Activated T-helper 1 cell treated with anti-CD3 and anti-CD28 coated beads, Interleukin-12 subunit alpha, Interleukin-12 subunit beta, Interleukin-2, Interleukin-4 antibody, amounts not matched to agents 30 ng/mL and 10 ng/mL and 1 ng/mL, durations not matched to agents 14 hours and 24 hours and 36 hours (primary cell): ENCODE measurements at places on chromosomes 6 and 20.

DNA sequence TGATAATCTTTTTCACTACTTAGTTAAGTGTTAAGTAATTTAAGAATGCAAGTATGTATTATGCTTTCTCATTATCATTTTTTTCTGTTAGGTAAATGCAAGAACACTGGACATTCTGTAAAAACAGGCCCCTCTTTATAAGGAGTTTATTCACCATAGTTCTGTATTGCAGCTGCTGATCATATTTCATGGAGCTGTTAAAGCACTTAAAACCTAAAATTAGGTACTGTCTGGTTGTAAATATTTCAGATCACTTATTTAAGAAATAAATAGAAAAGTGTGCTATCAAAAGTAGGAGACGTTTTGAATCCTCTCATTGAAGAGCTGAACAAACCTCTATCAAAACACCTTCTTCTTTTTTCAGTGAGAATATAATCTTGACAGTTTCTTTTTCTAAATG is 3.9 kb downstream of the EYA4 start:
- H3K36me3 ChIP-seq, result no peaks in the 10 kb centered on the region
- H3K27me3 ChIP-seq, result peaks cover 53% of the 10 kb centered on the region
- DNase-seq, result no peak
- H3K4me1 ChIP-seq, result no peaks in the 10 kb centered on the region
- H3K4me3 ChIP-seq, result no peak overlapping the region

GRCh38 chr20:32775336-32775991 is 13.3 kb downstream of the DNMT3B start:
- H3K4me1 ChIP-seq, result peaks cover 30% of the 10 kb centered on the region
- H3K27ac ChIP-seq, result no peak overlapping the region
- DNase-seq, result no peak
- no peaks in the 10 kb centered on the region for H3K27me3 ChIP-seq

DNA sequence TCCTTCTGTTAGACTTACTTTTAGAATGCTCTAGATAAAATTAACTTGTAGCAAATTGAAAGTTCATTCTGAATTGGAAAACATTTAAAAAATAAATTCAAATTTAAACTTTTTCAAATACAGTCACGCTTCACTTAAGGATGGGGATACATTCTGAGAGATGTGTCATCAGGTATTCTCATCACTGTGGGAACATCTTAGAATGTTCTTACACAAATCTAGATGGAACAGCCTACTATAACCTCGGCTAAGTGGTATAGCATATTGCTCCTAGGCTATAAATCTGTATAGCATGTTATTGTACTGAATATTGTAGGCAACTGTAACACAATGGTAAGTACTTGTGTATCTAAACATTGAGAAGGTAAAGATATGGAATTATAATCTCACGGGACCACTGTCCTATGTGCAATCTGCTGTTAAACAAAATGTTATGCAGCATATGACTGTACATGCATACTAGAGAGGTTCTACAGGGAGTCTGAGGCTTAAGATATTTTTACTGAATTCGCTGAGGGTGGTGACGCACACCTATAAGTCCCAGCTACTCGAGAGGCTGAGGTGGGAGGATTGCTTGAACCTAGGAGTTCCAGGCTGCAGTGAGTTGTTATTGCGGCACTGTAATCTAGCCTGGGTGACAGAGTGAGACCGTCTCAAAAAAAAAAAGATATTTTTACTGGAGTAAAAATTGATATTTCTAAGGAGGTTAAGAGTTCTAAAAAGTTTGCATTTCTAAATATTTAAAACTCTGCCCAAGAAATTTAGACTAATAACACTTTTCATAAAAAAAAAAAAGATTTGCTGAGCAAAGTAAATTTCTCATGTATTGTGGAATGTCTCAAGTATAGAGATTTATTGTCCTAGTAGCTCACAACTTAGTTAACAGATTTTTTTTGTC is 87.3 kb upstream of the TULP1 start:
- no peak for DNase-seq
- peaks cover 27% of the 10 kb centered on the region for H3K36me3 ChIP-seq
- H3K4me3 ChIP-seq, result peak overlapping the region; percentile 68
- H3K27ac ChIP-seq, result peak overlapping the region; percentile 78

GRCh38 chr6:112114577-112115223 is 27.3 kb downstream of the FAM229B start:
- H3K4me1 ChIP-seq, result peaks cover 21% of the 10 kb centered on the region
- H3K27me3 ChIP-seq, result peaks cover 11% of the 10 kb centered on the region
- H3K36me3 ChIP-seq, result no peaks in the 10 kb centered on the region

- peaks cover 6% of the 10 kb centered on the region for H3K36me3 ChIP-seq
- H3K27me3 ChIP-seq, result peaks cover 36% of the 10 kb centered on the region
- no peak overlapping the region for H3K4me3 ChIP-seq
- peaks cover 42% of the 10 kb centered on the region for H3K4me1 ChIP-seq
- DNase-seq, result no peak
- no peak overlapping the region for H3K27ac ChIP-seq
Observed at GRCh38 chr6:150006961-150007464, 18.3 kb downstream of the RAET1L start.

DNA sequence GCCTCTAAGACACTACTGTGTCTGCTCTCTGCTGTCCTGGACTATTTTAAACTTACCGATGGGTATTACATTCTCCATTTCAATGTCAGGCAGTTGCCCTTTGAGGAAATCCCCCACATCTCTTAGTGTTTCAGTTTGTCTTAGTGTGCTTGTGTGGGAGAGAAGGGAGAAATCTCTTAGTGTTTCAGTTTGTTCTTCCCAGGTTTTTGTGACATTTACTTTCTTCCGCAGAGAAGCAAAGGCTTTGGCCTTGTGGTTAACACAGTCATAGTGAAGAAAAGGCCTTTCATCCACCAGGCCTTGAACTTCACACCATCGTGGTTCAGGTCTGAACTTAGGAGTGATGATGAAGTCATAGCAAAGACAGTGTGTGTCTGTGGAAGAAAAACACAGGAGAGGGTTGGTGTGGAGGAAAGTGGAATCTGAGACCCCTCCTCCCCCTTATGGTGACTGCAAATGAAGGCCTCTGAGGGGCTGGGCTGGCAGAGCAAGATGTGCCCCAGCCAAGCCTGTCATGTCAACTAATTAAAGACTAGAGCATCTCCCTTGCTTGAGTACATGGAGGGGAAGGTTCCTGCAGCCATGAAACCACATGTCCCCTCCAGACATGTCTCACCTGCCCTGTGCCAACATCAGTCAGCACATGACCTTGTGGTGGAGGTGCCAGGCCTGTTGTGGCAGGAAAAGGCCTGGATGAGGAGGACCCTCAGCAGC is 23.9 kb downstream of the RAET1L start:
- peak; percentile 38 for DNase-seq
- peaks cover 57% of the 10 kb centered on the region for H3K4me1 ChIP-seq
- peaks cover 16% of the 10 kb centered on the region for H3K36me3 ChIP-seq
- H3K4me3 ChIP-seq, result peak overlapping the region; percentile 54

DNA sequence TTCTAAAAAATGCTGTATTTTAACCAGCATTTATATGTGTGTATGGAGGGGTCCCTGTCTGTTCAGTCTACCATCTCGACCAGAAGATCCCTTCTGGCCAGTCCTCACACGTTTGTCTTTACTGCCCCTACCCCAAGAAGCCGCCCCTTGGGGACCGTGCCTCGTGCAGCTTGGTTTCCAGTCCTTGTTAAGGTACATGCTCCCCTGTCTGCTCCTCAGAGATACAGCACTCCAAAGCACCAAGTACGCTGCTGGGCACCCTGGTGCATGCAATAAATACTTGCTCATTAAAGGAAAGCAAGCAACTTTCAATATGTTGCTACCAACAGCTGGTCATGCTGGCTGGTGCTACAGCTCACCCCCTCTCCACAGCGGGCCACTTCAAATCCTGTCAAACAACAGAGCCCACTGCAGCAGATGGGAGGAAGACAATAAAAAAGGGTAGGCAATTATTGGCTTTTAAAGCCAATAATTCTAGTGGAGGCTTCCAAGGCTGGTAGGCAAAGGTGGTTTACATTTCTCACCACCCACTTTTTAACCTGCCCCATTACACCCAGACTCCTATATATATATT is 61.6 kb downstream of the PSMG4 start:
- H3K27ac ChIP-seq, result no peak overlapping the region
- peaks cover 23% of the 10 kb centered on the region for H3K27me3 ChIP-seq
- no peaks in the 10 kb centered on the region for H3K36me3 ChIP-seq
- H3K4me3 ChIP-seq, result no peak overlapping the region
- peaks cover 23% of the 10 kb centered on the region for H3K4me1 ChIP-seq

DNA sequence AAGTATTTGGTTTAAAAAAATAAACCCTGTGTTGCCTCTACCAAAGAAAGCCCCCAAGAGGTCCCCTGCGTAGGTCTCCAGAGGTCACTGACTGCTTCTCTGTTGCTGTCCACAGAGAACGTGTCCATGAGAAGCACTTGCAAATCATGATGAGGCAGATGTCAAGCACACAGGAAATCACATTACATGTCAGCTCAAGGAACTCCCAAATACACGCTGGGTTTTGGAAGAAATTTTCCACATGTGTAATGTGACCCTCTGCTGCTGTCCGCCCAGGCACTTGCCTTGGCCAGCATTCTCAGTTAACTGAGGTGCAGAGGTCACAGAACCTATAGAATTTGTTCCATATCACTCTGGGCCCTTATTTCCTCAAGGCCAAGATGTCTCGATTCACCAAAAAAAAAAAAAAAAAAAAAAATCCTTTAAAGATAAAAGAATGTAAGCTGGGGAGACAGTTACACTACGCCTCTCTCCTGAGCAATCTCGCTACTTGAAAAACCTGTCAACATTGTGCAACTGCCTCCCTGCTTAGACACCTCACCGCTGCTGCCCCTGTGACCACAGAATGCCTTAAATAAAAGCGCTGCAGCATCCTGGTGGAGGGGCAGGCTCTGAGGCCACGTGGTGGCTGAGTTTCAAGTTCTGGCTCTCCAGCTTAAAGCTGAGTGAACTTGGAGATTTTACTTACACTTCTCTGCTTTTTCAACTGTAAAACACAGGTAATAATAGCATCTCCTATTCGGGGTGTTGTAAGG is 42.3 kb downstream of the SLC22A23 start:
- H3K27ac ChIP-seq, result no peak overlapping the region
- peaks cover 9% of the 10 kb centered on the region for H3K4me1 ChIP-seq
- peaks cover 2% of the 10 kb centered on the region for H3K27me3 ChIP-seq
- no peaks in the 10 kb centered on the region for H3K36me3 ChIP-seq
- no peak for DNase-seq

DNA sequence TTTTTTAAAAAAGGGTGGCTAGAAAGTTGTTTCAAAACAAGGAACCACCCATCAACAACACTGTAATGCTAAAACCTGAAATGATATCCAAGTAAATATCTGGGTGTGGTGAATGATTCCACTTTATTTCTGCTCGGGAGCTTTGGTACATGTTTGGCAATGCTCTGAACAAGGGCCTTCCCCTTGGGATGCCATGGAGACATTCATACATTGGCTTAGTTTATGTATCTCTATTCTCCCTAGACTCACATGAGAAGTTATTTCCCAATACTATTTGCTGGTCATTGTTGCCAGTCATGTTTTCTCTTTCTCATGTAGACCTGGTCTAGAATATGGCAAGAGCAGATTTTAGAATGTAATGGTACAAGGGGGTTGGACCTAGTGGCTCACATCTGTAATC is 22.9 kb downstream of the ADTRP start:
- peaks cover 10% of the 10 kb centered on the region for H3K4me1 ChIP-seq
- H3K36me3 ChIP-seq, result peaks cover 3% of the 10 kb centered on the region
- DNase-seq, result no peak
- H3K27ac ChIP-seq, result no peak overlapping the region
- no peak overlapping the region for H3K4me3 ChIP-seq

- peaks cover 9% of the 10 kb centered on the region for H3K36me3 ChIP-seq
- H3K27me3 ChIP-seq, result no peaks in the 10 kb centered on the region
- no peak overlapping the region for H3K27ac ChIP-seq
- H3K4me3 ChIP-seq, result no peak overlapping the region
- no peak for DNase-seq
Observed at GRCh38 chr6:143594647-143595046, 83.1 kb upstream of the PHACTR2 start.

GRCh38 chr20:54377992-54378773 is 97.2 kb upstream of the DOK5 start:
- no peak overlapping the region for H3K4me3 ChIP-seq
- no peaks in the 10 kb centered on the region for H3K36me3 ChIP-seq
- no peak overlapping the region for H3K27ac ChIP-seq
- H3K27me3 ChIP-seq, result no peaks in the 10 kb centered on the region
- DNase-seq, result no peak
- no peaks in the 10 kb centered on the region for H3K4me1 ChIP-seq

DNA sequence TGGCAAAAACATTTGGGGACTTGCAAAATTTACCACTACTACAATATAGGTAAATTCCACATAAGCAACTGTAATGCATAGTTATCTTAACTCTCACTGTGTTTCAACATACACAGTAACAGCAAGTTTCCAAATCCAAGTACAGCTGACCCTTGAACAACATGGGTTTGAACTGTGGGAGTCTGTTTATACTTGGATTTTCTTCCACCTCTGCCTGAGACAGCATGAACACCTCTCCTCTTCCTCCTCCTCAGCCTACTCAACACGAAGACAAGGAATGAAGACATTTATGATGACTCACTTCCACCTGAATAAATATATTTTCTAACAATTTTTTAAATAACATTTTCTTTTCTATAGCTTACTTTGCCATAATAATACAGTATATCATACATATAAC is 25.6 kb downstream of the MAN1A1 start:
- H3K27me3 ChIP-seq, result no peaks in the 10 kb centered on the region
- H3K4me3 ChIP-seq, result no peak overlapping the region
- no peak overlapping the region for H3K27ac ChIP-seq
- peaks cover 35% of the 10 kb centered on the region for H3K36me3 ChIP-seq
- DNase-seq, result no peak

DNA sequence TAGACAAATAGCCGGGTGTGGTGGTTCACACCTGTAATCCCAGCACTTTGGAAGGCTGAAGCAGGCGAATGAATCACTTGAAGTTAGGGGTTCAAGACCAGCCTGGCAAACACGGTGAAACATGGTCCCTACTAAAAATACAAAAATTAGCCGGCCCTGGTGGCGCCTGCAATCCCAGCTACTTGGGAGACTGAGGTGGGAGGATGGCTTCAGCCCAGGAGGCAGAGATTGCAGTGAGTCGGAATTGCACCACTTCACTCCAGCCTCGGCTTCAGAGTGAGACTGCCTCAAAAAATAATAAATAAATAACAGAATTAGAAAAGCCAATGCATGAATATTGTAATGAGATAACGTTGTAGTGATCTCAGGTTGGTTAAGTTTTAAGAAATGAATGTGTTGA is 61.3 kb downstream of the RFX6 start:
- H3K4me3 ChIP-seq, result no peak overlapping the region
- no peak overlapping the region for H3K27ac ChIP-seq
- DNase-seq, result no peak
- H3K36me3 ChIP-seq, result no peaks in the 10 kb centered on the region
- no peaks in the 10 kb centered on the region for H3K4me1 ChIP-seq

DNA sequence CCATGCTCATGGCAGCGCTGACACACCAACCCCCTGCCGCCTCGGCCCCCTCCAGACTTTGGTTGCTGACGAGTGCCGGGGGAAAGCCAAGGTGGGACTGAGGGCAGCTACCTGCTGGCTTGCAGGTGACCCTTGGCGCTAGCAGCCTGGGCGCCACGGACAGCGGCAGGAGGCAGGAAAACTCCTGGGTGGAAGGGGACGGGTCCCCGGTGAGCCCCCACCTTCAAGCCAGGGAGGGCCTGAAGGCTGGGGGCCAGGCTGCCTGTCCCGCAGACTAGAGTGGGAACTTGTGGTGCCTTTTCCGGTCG is 226.7 kb downstream of the OTOR start:
- no peaks in the 10 kb centered on the region for H3K27me3 ChIP-seq
- no peak for DNase-seq
- H3K4me3 ChIP-seq, result no peak overlapping the region
- H3K36me3 ChIP-seq, result no peaks in the 10 kb centered on the region
